A673 (cell line): ENCODE measurements at places on chromosomes 7 and 10.

GRCh38 chr7:53776323-53776722 is 740.9 kb downstream of the POM121L12 start:
- H3K4me1 ChIP-seq, result no peaks in the 10 kb centered on the region
- H3K4me3 ChIP-seq, result no peak overlapping the region
- H3K27ac ChIP-seq, result no peak overlapping the region
- no peak for DNase-seq

DNA sequence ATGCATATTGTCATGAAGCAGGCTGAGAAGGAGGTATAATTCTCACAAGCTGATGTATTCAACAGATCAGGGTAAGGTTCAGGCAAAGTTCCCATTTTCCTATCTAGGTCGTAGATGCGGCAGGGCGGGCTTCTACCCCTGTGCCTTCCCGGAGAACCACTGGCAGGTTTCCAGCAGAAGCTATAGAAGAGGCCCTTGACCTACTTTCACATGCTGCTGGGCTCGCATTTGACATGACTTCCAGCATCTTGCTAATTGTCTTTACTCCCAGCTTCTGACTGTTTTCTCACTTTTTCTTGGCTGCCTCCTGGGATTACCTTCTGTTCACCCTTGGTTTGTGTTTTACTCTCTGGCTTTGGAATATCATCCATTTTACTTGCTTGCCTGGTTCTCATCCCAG is 32.6 kb upstream of the ORC5 start:
- H3K36me3 ChIP-seq, result no peaks in the 10 kb centered on the region
- no peak overlapping the region for H3K27ac ChIP-seq
- DNase-seq, result no peak
- H3K4me1 ChIP-seq, result no peaks in the 10 kb centered on the region
- peaks cover 15% of the 10 kb centered on the region for H3K27me3 ChIP-seq
- no peak overlapping the region for H3K4me3 ChIP-seq

- H3K4me1 ChIP-seq, result peaks cover 4% of the 10 kb centered on the region
- H3K27me3 ChIP-seq, result no peaks in the 10 kb centered on the region
- H3K36me3 ChIP-seq, result no peaks in the 10 kb centered on the region
- no peak overlapping the region for H3K27ac ChIP-seq
- H3K4me3 ChIP-seq, result no peak overlapping the region
Observed at GRCh38 chr10:132542086-132542775, 4.6 kb downstream of the INPP5A start.

DNA sequence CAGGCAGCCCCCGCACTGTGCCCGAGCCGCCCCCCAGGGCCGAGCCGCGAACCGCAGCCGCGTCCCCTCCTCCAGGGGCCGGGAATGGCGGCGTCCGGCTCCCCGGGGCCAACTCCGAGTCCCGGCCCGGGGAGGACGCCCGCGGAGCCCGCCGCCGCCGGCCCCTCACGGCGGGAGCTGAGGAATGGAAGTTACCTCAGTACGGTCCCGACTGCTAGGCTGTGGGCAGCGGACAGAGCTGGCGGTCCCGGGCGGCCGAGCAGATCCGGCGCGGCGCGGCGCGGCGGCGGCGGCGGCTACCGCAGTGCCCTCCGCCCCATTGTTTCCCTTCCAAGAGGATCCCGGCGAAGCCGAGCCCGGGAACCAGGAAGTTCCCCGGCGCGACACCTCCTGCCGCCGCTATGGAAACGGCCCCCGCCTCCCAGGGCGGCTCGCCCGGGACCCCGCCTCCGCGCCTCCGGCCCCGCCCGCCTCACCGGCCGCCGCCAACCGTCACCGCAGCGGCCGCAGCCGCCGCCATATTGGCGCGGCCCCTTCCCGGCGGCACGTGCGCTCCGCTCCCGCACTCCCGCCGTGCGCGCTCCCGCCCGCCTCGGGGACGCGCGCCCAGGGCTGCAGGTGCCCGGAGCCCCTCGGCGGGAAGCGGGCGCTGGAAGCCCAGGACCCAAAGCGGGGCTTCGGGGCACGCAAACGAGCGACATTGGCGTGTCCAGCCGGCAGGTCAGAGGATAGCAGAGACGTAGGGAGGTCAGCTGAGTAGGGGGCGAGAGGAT is at the start of gene USP6NL:
USP6NL (minus strand) TSS at position 403 of the 773 bp plus-strand sequence. CDS start 14,016 bp downstream, outside the sequence.
- H3K4me1 ChIP-seq, result peaks cover 26% of the 10 kb centered on the region
- peak; percentile 92 for DNase-seq
- H3K27ac ChIP-seq, result peak within 1 kb of the TSS; percentile 95
- H3K36me3 ChIP-seq, result no peaks in the 10 kb centered on the region
- H3K27me3 ChIP-seq, result no peaks in the 10 kb centered on the region
